ENCODE measurements at places on chromosomes 7 and 10.

DNA sequence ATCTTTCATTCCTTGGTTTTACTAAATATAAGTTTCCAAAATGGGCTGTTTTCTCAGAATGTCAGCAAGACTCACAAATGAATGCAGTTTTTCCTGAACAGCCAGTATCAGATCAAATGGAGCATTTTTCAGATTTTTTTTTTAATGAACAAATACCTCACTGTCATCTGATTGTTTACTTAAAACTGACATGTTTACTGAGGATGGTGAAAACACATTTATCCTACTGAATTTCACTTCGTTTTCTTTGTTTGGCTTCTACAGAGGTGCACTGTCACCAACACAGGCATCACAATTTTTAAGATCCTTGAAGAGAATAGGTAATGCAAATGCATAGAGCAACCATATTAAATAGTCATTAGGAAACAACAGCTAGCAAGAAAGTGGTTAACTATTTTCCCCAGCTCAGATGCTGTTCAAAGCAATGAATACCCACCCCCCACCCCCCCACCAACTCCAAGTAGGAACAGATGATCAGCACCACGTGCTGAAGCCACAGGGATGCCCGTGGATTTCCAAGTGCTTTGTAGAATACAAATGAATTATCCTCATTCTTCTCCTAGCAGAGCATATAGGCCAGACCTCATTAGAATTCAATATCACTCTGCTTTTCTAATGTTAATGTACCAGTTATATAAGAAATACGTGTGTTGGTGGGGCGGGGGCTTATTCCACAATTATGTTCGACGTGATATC is 205.9 kb downstream of the SKAP2 start:
- no peak for DNase-seq

GRCh38 chr7:31074120-31074383 is 21.9 kb downstream of the ADCYAP1R1 start:
- DNase-seq: peak; percentile 17

GRCh38 chr7:143452495-143452894 is 9.2 kb downstream of the TAS2R60 start:
- DNase-seq: no peak

DNA sequence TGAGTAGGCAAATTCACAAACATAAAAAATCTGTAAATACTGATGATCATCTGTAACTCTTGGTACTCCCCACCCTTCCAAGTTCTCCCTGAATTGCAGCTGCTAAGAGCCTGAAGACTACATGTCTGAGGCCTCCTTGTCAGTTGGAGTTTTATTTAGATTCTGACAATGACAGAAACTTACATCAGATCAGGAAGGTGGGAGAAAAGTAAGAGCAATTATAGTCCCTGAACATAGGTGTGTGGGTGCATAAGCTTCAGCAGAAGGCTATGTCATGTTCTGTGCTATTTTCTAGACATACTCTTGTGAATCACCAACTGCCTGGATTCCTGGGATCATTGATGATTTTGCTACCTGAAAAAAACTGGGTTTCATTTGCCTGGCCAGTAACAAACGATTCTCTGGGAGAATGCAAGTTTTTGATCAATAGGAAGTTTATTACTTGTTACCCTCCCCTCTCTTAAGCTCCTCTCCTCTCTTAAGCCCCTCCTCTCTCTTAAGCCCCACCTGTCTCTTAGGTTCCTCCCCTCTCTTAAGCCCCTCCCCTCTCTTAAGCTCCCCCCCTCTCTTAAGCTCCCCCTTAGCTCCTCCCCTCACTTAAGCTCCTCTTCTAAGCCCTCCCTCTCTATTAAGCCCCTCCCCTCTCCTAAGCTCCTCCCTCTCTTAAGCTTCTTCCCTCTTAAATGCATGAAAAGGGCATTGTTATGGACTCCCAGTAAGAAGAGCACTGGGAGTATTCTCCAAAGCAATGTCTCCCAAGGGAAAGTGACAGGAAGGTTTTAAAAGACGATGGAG is 1183.4 kb upstream of the AUTS2 start:
- no peak for DNase-seq

GRCh38 chr7:64686493-64687184 is 20.7 kb downstream of the ZNF107 start:
- DNase-seq: peak; percentile 54

GRCh38 chr7:120108376-120108775 is 164.6 kb upstream of the KCND2 start:
- no peak for DNase-seq

GRCh38 chr7:43456200-43456599 is 126.7 kb upstream of the STK17A start:
- DNase-seq: no peak

- DNase-seq: no peak
Observed at GRCh38 chr7:45230083-45230482, 72.5 kb downstream of the RAMP3 start.

DNA sequence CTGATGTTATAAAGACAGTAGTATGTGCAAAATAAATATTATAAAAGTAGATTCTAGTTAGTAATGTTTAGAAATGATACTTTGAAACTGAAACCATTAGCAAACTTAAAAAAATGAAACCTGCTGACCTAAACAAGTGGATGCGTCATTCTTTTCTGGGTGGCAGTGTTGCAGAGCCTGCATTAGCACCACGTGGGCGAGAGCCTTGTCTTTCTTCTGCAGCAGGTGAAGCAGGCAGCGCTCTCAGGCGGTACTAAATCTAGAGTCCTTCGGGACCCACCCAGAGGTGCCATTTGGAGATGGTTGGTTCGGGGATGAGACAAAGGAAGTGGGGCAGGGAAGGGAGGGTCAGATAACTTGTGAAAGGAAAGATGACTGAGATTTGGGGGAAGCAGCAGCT is 759.1 kb upstream of the IGFBP3 start:
- DNase-seq: no peak

DNA sequence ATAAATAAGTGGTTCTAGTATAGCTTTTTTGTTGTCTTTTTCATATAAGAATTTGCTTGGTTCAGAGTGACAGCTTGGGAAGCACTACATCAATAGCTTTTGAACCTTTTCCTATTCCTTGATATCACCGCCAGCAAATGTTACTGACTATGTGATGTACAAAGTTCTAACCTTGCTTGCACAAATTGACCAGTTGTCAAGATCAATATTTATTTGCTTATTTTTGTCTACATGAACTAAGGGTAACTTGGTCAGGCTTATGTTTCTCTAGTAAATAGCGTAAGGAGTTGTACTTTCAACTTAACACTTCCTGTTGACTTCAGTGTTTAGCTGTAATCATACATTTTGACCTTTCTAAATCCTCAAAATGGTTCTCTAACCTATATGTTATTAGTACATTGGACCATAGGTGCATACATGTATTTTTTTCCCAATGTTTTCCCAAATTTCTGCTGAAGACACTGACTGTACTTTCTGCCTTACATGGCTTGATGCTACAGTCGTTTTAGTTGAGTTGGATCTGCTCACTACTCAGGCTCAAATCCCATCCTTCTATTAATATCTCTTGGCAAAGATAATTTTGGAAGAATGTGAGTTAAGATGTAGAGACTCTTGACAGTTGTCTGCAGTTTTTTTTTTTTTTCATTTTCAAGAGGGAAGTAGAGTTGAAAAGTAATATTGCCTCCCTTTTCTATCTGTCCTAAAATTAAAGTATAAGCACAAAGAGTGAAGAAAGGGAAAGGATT is 239.1 kb upstream of the KAT6B start:
- DNase-seq: no peak

- DNase-seq: no peak
Observed at GRCh38 chr7:28785041-28785995, 172.8 kb downstream of the TRIL start.

DNA sequence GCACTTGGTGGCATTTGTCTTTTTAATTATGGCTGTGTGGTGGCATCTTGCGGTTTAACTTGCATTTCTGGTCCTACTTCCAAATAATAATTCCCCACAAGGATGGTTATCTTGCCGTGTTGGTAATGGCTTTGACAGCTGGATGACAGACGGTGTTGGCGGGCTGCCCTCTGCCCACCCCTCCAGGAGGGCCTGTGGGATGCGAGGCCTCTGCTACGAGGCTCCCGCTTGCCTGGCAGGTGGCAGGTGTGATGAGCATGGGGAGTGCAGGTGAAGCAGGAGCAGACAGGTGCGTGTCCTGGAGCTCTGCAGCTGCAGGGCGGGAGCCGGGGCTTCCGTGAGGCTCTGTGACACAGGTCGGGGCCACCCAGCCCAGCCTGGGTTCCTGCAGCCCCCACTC is 11.8 kb downstream of the INPP5A start:
- DNase-seq: no peak

DNA sequence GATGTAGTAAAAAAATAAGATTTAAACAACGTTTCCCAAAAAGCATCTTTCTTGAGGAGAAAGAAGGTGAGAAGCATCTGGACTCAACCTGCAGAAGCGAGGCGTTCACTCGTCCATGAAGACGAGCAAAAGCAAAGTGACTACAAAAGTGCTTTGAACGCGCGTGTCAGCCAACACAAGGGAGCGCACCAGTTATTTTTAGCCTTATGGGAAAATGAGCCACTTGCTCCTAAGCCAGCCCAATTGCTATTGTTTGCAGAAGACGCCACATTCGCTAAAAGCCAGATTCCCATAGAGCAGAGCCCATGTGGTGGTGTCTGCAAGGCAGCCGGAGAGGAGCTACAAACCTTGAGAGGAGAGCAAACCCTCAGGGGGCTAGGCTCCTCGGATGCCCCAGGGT is 122.5 kb downstream of the FAM53B start:
- DNase-seq: no peak

- no peak for DNase-seq
Observed at GRCh38 chr10:35025916-35026315, 64.2 kb downstream of the CUL2 start.

GRCh38 chr7:105682341-105683060 is 101.2 kb upstream of the EFCAB10 start:
- DNase-seq: no peak

GRCh38 chr10:110252151-110252550 is 44.7 kb downstream of the MXI1 start:
- DNase-seq: no peak

- DNase-seq: no peak
Observed at GRCh38 chr7:91355695-91356435, 91.6 kb downstream of the FZD1 start.

- DNase-seq: no peak
Observed at GRCh38 chr7:38743899-38744298, 112.7 kb upstream of the AMPH start.

DNA sequence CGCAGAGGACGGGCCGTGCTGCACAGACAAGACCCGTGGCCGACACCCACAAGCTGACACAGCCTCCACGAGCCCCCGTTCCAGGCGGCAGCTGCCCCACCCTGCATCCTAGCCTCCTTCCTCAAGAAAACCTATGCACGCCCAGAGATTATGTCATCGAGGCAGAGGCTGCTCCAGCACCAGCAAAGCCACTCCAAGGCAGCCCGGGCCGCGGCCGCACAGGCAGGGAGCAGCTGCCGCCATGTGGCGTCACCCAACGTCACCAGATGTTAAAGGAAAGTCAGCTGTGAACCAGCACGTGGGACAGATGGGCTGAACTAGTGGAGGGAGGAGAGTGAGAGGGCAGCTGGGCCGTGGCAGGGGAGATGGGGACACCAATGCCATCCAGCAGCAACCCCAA is 59.8 kb downstream of the STK32C start:
- no peak for DNase-seq

DNA sequence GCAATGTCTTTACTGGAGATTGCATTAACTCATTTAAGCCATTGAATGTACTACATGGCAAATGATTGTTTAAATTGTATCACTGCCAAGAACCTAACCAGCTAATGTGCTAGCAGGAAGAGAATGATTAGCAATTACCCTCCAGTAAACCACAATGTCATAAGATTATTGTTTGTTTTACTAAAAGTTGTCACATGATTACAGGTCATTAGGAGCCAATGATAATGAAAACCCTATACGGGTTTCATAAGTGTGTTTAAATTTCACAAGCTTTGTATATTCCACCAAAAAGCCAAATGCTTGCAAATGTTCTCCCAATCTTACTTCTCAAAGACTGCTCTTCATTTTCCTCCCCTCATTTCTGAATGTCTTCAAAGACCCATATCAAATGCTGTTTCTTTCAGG is 76.5 kb upstream of the PPP1R3C start:
- no peak for DNase-seq

DNA sequence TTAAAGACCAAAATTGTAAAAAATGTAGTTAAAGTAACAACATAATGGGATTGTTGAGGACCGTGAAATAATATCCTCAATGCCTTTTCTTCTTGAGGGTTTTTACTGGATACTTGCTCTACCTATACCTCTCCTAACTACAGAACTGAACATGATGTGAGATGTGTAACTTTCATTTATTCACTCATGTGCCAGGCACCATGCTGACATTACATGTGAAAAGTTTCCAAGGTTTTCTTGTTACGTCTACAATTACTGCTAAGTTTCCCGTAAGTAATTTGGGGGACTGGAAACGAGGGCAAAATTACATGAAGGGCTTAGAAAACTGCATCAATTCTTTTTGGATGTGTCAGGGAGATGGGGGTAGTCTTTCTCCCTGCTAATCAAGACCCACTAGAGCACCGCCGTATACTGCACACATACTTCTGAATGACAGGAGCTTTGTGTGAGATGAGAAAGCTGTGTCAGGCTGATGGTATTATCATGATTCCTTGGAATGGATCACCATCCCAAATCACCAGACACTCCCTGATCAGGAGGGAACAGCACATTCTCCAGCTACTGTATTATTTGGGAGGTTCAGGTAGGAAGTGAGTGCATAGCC is 41.8 kb downstream of the PTPRZ1 start:
- DNase-seq: no peak

- DNase-seq: no peak
Observed at GRCh38 chr10:121578965-121579364, 19.3 kb downstream of the FGFR2 start.

- no peak for DNase-seq
Observed at GRCh38 chr10:71736570-71736952, 17.0 kb upstream of the C10orf105 start.

- no peak for DNase-seq
Observed at GRCh38 chr10:71077143-71077581, 135.2 kb upstream of the UNC5B start.

DNA sequence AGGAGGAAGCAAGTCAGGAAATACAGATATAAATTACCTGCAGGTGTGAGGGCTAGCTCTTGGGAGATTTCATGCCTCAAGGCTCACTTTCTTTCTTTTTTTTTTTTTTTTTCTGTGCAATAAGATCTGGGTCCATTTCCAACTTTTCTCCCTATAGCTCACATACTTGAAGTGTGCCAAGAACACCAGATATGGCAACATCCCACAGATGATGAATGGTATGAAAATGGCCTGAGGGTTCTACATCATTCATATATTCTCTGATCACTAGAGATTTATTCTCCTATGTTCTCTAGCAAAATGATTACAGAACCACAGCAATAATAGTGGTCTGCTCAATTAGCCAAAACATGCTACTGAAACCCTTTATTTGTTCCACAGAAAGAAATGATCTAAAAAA is 117.2 kb downstream of the LRRTM3 start:
- no peak for DNase-seq

DNA sequence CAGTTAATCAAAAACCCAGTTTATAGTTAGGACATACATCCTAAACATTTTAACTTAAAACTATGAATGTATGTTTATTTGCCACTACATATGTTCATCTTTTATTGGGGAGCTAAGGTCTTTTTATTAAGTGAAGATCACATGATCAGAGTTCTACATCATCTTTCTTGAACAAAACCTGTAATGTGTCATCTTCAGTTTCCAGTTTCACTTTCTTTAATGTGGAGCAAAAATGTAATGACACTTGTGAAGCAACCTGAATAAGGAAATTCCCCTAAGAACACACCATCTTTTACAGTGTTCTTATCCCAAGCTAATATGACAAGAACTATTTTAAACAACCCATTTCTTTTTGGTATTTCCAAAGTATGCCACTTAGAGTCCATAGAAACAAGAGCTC is 166.7 kb upstream of the BET1 start:
- DNase-seq: no peak

Measured in activated CD4-positive, alpha-beta T cell treated with anti-CD3 and anti-CD28 coated beads for 48 hours (primary cell).